PC-9 (cell line): ENCODE measurements at places on chromosomes 16 and 17.
A peak's percentile ranks its signal among the peaks of the same experiment; 100 is the strongest.

DNA sequence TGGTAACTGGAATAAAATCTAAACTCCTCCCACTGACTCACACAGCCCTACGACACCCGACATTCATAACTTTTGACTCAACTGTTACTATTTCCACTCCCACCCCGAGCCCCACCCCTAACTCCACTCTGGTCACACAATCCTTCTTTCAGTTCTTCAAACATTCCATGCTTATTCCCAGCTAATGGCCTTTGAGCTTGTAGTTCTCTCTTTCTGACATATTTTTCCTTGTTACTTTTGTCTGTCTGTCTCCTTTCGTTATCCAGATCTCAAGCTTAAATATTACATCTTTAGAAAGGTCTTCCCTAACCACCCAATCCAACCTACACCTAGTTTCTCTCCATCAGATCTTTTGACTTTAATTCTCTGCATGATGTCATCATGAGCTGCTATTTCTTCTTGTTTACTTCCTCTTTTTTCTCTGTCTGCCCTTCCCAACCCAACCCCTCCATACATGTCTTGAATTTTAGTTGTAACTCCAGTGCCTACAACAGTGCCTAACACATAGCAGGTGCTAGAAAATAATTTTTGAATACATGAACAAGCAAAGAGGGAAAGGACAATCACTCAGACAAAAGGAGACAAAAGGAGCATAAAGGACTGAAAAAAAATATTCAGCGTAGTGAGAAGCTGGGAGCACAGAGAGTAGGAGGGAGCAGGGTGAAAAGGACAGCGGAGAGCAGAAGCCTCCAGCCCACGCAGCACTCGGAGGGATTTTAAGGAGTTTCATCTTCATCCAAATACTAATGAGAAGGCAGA lies 65.2 kb upstream of the SMIM36 start:
- peak; percentile 50 for DNase-seq

DNA sequence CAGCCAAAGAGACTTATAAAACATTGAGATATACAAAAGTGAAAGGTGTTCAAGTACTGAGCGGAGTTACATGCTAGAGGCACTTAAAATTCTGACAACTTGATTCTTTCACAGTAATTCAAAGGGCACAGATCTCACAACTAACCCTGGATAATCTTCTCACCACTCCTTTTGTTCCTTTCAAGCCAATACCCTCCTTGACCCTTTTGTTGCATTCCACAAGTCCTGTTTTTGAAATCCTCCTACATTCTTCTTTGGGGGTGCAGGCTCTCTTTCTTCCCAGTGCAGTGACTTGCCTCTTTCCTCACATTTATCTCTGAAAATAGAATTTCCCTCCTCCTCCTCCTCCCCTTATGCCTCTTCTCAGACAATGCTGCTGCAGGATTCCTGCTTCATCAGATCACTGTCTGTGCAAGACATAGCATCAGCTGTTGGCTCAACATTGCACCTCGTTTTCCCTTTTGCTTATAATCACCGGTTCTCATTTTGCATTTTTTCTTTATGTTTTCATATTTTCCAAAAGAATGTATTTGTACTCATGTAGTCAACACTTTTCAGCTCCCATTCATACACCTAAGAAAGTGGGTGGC lies 199.3 kb downstream of the CDH8 start:
- DNase-seq = no peak

GRCh38 chr16:69865701-69866100 lies 85.4 kb upstream of the CLEC18A start:
- DNase-seq = no peak

DNA sequence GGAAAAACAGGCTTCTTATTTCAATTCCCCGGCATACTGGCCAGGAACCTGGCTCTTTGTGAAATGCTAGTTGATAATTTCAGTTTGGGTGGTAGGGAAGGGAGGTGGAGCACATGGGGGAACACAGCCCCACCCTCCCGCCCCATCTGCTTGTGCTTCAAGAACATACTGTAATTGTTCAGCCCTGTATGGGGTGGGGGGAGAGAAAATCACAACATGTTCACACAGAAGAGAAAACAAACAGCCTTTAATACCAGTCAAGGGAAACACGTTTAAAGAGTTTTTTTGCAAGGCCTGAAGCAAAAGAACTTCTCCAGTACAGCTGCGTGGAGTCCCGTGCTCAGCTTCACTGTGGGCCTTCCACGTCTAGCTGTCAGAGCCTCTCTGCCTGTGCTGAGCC lies 59.7 kb downstream of the SHISA6 start:
- no peak for DNase-seq
